Cortex of kidney (tissue), 1 donor: ENCODE measurements at places on chromosomes 7 and 10.

DNA sequence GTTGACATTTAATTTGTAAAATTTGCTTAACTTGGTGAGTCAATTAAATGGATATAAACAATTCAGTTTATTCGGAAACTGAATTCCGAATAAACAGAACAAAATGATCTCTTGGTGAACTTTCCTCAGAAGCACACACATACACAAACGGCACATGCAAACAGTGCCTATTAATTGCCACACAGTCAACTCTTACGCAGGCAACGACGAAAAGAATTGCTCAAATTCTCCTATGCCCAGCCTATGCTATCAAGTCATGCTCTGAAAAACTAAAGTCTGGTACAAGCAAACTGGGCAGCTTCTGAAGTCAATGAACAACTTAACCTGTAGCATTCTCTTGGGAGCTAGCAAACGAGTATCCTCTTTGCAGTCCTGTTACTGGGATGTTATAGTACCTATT, 38.8 kb upstream of the ASL start:
- DNase-seq, result no peak

GRCh38 chr10:109474812-109475211, 448.5 kb downstream of the XPNPEP1 start:
- DNase-seq, result no peak

- no peak for DNase-seq
These were observed 95.3 kb downstream of the CUX1 start for GRCh38 chr7:101912716-101913110.

- no peak for DNase-seq
These were observed 113.6 kb upstream of the SEM1 start for GRCh38 chr7:96823274-96823673.

GRCh38 chr7:17158261-17158660, 140.2 kb upstream of the AHR start:
- DNase-seq, result no peak

GRCh38 chr7:74575083-74575784, 82.3 kb upstream of the GTF2I start:
- DNase-seq, result no peak

DNA sequence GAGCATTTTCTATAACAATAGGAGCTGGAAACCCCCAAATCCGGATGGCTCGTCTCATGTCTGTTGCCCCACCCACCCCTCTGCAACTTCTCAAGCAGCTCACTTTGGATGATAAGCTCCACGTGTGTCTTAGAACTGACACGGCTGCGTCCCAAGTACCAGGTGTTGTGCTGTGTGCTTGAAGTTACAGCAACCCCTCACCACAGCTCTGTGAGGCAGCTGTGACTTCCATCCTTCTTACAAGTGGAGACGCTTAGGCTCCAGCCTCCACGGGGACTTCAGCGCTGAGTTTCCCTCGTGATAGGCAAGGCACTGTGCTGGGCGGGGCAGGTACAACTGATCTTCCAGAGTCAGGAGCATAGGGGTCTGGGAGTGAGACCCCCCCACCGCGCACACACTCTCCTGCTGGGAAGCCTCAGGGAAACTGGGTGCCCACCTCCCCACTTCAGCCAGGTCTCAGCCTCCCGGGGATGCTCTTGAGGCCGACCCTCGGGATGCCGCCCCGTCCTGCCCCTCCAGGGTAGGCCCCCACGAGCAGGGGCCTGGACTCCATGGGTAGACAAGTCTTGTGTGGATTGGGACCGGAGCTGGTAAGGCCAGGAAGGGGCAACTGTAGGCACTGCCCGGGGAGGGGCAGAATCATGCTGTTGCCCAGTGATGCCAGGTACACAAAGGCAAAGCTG, 31.4 kb downstream of the EN2 start:
- DNase-seq, result no peak
